ENCODE measurements at places on chromosomes 13 and 19.
A peak's percentile ranks its signal among the peaks of the same experiment; 100 is the strongest.

DNA sequence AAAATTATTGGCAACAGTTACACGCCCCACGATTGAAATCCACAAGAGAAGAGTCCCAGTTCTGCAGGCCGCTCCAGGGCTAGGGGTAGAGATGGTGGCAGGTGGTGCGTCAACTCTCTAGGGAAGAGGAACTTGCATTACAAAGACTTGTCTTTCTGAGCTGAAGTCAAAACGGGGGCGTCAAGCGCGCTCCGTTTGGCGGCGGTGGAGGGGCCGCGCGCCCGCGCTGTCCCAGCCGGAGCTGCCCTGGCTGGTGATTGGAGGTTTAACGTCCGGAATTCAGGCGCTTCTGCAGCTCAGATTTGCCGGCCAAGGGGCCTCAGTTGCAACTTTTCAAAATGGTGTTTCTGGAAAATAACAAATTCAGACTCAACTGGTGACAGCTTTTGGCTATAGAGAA, 38.9 kb downstream of the SOX1 start:
- no peak for DNase-seq

- no peak for DNase-seq
Observed at GRCh38 chr13:96646515-96647211, 347.6 kb downstream of the OXGR1 start.

DNA sequence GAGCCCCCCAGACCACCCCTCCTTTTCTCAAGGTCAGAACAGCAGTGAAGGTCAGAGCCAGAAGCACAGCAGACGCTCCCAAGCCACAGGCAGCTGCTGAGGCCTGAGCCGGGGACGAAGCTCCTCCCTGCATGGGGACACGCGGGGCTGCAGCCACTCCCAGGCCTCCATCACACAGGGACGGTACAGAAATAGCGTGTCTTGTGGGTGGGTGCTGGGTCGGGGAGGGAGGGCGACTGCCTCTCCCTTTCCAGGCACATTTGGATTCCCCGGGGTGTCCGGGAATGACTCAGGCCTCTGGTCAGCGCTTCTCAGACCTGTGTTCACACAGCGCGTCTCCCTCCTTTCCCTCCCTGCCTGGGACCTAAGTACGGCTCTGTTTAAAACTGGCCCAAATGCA, 33.2 kb downstream of the RASA3 start:
- DNase-seq = peak; percentile 88

GRCh38 chr19:17385878-17386611, 8.0 kb downstream of the CCDC194 start:
- DNase-seq = no peak

- DNase-seq = no peak
Observed at GRCh38 chr13:29737061-29737460, 113.4 kb downstream of the UBL3 start.

- DNase-seq = no peak
Observed at GRCh38 chr19:58338825-58339558, 12.2 kb downstream of the ZSCAN22 start.

DNA sequence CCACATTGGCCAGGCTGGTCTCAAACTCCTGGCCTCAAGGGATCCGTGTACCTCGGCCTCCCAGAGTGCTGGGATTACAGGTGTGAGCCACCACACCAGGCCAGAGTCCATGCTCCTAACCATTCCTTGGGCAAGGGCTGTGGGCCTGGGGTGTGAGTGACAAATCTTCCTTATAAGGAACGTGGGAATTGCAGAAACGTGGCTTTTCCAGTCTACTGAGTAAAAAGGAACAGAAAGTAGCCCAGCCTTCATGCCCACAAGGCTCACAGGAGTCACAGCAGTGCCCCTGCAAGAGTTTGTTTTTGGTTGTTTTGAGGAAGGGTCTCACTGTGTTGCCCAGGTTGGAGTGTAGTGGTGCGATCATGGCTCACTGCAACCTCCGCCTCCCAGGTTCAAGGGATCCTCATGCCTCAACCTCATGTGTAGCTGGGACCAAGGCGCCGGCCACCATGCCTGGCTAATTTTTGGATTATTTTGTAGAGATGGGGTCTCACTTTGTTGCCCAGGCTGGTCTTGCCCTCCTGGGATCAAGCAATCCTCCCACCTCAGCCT, 5.1 kb downstream of the MYPOP start:
- no peak for DNase-seq

DNA sequence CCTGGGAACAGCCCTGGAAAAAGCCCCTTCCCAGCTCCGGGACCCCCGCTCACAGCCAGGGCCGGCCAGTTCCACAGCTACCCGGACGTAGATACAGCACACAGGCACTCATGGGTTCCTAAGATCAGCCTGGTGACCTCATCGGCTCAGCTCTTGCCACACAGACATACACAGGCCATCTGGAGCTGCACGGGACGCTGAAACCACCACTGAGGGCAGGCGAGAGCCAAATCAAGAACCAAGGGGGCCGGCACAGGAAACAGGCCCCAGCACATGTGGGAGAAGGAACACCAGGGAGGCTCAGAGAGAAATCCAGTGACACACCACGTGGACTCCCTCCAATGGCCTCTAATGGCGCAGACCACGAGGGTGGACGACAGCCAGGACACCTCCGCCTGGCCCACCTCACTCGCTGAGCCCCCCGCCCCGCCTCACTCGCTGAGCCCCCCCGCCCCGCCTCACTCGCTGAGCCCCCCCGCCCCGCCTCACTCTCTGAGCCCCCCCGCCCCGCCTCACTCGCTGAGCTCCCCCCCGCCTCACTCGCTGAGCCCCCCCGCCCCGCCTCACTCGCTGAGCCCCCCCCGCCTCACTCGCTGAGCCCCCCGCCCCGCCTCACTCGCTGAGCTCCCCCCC, 69.7 kb upstream of the C13orf46 start:
- DNase-seq = no peak

DNA sequence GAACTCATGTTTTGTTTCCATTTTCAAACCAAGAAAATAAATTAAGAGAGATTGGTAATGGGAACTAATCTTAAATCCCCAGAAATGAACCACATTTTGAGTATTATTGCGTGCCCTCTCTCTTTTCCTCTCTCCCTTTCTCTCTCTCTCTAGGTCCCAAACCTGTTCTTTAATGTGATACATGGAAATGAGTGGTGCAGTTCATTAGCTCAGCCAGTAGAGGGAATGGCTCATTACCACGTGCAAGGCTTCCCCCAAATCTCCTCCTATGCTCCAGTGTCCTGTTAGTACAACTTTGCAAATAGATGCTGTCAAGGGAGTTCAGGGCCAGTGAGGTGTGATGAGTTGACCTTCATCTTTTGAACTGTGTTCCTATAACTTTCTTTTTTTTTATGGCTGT, 178.4 kb downstream of the FGF9 start:
- DNase-seq = no peak

DNA sequence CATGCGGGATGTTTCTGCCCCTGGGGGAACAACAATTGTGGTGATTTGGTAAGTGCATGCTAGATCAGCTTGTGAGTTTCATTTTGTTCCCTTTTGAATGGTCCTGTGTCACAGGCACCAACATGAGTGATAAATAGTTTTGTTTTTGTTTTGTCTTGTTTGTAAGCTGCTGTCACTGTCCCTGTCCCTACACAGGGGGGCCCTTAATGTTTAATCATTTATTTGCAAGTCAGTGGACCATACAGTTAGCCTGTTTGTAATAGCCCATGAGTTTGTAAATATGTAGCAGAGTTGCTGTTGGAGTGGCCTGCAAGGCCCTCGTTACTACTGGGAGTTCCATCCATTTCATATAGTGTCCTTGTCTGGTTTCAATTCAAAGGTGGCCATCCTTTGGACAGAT, 979.6 kb upstream of the SPRY2 start:
- no peak for DNase-seq

DNA sequence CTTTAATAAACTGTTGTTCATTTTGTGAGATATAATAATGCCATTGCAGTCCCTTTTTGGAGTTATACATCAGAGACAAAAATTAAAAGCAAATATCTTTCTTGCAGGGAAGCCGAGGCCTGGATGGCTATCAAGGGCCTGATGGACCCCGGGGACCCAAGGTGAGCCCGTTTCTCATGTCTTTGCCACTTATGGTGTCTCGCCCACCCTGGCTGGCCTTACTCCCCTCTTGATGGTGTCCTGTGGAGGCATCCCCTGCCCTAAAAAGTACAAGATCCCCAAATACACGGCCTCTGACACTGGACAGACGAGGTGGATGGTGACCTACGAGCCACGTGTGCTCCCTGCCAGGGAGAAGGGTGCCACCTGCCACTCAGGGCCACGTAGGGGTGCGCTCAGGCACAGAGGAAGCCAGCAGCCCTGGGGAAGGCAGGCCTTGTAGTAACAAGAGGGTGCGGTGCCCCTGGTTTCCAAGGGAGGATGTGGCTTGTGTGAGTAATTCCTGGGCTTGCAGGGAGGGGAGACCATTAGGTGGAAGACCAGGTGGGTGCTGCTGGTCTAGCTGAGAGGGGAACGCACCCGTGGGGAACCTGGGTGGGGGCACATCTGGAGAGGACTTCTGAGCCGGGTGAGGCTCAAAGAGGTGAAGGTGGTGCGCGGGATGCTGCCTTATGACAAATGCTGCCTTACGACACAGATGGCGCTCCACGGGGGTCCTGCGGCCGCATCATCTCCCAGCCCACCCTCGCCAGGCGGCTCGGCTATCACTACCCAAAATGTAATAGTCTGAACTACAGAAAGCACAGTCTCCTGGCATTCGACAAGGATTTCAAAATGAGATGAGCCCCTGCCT, 115.6 kb downstream of the RAB20 start:
- no peak for DNase-seq

- DNase-seq = no peak
Observed at GRCh38 chr13:98442391-98443230, 134.3 kb downstream of the STK24 start.
